ENCODE measurements at places on chromosomes 12 and 14.

DNA sequence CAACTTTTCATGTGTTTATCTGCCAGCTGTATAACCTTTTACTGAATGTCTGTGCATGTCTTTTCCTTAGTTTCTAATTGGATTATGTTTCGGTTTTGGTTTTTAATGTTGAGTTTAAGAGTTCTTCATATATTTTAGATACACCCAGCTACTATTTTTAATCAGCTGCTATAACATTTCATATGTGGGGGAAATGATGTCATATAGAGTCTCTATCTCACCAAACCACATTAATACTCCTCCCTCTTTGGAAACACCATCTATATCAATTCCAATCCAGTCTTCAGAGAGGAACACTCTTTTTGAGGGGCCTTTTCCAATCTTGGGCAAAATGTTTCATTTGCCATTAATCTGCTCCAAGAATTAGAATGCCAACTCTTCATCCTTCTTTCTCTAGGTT lies 28.5 kb upstream of the GCH1 start:
- DNase-seq: no peak

DNA sequence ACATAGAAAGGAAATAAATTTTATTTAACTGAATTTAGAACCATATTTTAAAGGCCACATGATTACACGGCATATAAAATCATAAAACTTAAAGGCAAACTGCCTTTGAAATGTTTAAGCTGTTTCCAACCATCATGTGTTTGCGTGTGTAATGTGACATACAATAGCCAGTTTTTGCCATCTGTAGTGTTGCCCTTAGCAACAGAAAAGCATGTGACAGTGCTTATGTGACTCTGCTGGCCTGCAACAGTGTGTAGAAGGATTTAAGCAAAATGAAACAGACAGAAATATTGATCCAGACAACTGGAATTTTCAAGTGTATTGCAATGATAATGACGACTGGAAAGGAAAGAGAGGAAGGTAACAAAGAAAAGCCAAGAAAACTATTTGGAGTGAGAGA lies 49.5 kb downstream of the TSPAN19 start:
- no peak for DNase-seq

GRCh38 chr14:51539571-51540037 lies 112.1 kb upstream of the FRMD6 start:
- no peak for DNase-seq

GRCh38 chr12:92063641-92064040 lies 82.0 kb downstream of the BTG1 start:
- no peak for DNase-seq

DNA sequence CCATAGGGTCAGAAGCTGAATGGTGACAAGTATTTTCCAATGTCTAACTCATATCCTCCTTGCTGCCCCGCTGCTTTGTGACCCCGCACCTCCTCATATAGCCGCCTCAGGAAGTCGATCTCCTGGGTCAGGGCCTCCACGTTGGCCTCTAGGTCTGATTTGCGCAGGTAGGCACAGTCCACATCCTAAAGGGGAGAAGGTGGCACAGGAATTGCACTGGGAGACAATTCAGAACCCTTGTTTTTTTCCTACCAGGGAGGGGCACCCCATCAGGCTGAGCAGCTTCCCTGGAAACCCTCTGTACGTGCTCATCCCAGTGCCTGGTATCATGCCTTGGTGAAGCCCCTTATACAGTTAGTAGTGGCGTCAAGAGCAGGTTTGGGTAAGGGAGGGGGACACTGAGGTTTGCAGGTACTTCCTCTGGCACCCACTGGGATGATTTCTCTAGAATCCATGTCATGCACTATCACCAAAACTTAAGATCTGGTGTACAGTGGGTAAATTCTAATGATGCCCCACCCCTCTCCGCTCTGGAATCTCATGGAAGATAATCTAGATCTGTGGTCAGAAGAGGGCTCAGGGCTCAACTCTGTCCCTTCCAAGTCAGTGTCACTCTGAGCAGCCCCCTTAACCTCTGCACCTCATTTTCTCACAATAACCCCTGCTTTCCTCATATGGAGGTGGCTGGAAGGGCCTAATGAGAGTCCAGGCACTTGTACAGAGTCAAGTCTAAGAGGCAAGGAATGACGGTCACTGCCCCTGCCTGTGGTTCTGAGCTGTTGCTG lies 20.1 kb upstream of the KRT86 start:
- no peak for DNase-seq

DNA sequence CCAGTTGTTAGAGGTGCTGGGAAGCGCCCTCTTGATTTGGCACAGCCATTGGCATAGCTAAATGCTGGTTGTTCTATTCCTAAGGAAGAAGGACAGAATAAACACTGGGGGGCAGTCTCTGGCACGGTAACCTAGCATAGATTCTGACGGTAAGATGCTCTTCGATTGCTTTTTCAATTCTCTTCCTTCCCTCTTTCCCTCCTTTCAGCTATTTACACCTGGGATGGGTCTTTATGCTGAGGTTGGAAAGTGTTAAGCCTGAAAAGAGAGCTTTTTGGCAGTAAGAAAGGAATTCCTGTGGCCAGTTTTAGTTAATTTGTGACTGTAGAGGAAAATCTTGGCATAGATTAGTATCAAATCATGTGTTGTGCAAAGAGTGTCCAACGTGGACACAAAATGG lies 162.8 kb downstream of the SNAPC1 start:
- no peak for DNase-seq

GRCh38 chr12:98973395-98973794 lies 328.3 kb downstream of the APAF1 start:
- no peak for DNase-seq

- DNase-seq: peak; percentile 75
Measured at GRCh38 chr14:103500148-103500990, 22.3 kb downstream of the CKB start.

DNA sequence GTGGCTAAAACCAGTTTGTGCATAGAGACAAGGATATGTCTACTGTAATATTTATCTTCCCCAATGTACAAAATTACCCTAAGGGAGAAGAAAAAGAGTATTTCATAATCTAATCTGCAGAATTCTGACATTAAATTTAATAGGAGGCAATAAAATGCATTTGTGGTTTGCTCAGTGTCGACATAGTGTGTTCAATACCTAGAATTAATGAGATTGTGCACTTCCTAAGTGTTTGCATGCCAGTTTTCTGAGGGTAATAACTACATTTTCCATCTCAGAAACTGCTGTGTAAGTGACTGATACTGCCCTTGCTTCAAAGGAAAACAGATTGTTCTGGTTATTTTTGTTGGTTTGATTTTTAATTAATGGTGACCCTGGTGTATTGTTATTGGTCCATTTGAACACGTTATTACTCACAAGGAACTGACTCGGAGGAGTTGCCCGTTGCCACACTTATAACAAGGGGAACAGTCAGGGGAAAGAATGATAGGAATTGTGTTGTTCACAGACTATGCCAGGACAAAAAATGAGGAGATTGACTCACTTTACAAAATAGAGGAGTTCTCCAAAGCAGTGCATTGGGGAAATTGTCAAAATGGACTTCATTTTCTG lies 960.3 kb upstream of the TMEM132C start:
- DNase-seq: no peak

DNA sequence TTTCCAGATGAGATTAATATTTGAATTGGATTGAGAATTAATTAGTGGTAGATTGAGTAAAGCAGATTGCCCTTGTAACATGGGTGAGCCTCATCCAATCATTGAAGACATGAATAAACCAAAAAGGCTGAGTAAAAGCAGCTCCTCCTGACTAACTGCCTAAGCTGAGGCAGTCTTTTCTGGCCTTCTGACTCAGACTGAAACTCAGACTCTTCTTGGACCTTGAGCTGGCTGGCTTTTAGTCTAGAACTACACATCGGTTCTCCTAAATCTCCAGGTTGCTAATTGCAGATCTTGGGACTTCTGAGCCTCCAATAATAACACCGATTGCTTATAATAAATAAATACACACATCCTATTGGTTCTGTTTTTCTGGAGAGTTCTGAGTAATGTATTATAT lies 24.0 kb downstream of the FKBP11 start:
- no peak for DNase-seq

DNA sequence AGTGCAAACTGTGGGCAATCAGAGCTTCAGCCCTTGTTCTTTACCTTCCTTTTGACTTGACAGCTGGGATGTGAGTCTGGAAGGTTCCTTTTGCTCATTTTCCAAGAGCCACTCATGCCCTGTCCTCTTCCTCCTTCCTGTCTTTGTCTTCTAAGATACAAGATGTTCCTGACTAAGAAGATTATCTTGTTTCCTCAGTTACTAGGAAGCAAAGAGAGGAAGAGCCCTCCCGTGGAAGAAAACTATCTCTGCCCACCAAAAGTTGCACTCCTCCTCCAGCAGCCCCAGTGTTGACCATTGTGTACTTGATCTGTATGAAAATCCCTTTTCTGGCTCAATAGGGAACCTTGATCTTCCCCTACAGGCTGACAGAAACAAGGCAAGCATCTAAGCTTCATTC lies 138.0 kb downstream of the C12orf75 start:
- DNase-seq: no peak

DNA sequence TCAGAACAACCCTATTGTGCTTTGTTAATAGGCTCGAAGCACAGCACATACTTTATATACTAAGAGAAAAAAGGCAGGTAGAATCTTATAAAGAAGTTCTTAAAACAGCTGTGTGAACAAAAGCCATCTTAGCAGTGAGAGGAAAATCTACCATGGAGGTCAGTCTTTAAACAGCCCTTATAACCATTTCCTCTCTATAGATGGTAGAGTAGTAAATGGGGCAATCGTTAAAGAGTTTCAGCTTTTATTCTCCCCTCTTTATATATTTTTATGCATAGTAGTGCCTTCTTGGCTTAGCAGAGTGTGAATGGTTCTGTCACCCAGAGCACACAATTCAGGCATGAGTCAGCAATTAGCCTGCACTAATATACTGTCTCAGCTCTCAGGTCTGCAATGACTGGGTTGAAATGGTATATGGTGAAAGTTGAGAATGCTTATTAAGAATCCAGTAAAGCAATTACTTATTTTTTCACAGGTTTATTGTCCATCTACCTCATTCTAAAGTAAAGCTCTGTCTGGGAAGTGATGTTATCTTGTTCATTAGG lies 305.0 kb downstream of the NELL2 start:
- no peak for DNase-seq

DNA sequence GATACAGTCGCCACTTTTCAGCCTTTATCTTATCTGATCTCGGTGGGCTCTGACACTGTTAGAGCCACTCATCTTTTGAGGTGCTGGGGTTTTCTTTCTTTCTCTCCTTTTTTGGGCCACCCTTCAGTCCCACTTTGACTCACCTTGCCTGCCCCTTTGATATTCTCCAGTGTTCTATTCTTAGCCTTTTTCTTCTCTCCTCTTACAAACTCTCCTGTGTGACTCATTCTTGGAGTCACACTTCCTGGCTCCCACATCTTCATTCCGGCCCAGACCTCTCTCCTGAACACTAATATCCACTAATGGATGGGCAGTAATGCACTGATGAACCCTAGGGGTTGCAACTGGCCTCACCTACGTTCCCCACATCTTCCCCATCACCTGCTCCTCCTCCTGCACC lies 2.2 kb upstream of the DCD start:
- no peak for DNase-seq

- DNase-seq: no peak
Measured at GRCh38 chr12:68416826-68417225, 84.7 kb upstream of the MDM1 start.

GRCh38 chr12:47811072-47811396 lies 8.7 kb downstream of the HDAC7 start:
- no peak for DNase-seq

GRCh38 chr12:3045989-3046388 lies 31.2 kb upstream of the TSPAN9 start:
- no peak for DNase-seq

GRCh38 chr14:59347511-59347900 lies 117.7 kb downstream of the GPR135 start:
- no peak for DNase-seq

DNA sequence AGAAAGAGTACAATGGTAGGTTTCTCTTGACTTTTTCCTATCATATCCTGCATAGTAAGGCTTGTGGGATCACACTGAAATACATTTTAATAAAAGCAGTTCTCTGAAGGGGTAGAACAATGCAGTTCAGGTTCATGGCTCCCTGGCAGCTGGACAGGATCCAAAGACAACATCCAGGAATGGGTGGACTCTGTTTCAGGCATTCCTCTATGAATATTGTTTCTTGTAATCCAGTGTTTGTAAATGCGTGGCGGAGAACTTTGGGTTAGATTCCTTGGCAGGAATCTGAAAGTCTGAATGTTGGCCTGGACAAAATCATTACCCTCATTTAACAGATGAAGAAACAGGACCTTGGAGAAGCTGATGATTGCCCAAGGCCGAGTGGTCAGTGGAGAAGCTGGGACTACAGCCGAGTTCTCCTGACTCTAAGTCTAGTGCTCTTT lies 43.5 kb downstream of the SYNE2 start:
- DNase-seq: no peak

DNA sequence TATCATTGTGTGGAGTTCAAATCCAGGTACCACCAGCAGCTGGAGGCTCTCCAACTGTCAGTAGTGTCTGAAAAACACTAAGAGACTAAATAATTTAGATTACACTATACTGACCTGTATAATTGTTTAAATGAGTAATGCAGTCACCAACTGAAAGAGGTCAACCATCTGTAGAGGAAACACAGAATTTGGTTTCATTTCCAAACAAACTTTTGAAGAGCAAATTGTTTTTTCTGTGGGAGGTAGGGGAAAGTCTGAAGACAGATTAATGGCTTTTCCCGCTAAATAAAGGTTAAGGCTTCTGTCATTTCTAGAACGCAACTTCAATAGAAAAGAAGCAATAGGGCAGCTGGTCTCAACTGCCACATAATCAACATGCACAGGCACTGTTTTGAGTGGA lies 462.6 kb downstream of the PRKD1 start:
- no peak for DNase-seq

GRCh38 chr12:17928708-17929366 lies 161.2 kb downstream of the RERGL start:
- no peak for DNase-seq

GRCh38 chr14:75341620-75342019 lies 63.0 kb downstream of the FOS start:
- DNase-seq: no peak

Data from hypothalamus (tissue), 51 donors.